Activated CD4-positive, alpha-beta T cell treated with anti-CD3 and anti-CD28 coated beads, Interleukin-2, amount 50 U/mL, for 16 hours (primary cell): ENCODE measurements at places on chromosomes 12 and 14.

DNA sequence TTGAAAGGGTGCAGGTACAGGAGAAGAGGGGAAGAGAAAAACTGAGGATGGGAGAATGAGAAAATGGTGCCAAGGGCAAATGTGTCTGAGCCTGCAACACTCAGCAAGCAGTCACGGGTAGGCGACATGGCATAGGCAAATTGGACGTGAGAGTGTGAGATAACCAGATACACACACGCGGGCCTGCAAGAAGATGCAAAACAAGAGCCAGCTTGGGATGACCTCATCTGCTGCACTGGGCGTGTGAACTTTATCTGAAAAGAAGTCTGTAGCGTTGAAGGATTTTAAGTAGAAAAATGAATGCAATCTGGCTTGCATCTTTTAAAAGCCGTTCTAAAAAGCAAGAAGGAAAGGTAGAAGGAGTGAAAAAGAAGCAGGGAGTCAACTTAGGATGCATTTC lies 160.4 kb downstream of the NTF3 start:
- DNase-seq = no peak

DNA sequence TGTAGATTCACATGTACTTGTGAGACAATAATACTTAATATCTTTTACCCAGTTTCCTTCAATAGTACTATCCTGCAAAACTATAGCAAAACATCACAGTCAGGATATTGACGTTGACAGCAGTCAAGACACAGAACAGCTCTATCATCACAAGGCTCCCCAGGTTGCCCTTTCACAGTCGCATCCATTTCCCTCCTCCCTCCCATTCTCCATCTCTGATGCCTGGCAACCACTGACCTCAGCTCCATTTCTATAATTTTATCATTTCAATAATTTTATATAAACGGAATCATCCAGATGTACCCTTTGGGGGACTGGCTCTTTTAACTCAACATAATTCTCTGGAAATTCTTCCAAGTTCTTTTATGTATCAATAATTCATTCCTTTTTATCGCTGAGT lies 81.5 kb downstream of the PLXNC1 start:
- no peak for DNase-seq

DNA sequence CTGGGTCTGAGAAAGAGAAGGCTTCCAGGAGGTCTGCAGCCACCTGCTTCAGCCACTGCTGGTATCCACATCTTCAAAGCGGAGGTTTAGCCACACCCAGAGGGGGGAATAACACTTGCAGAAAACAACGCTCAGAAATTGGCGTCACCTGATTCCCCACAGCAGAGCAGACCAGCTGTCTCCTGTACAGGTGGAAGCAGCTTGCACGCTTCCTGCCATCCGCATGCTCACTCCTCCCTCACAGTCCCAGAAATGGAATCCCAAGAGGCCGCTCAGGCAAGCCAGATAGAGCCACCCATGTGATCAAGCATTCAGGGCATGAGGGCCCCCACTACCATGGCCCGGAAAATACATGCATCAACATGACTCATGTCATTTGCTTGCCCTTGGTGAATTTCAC lies 112.2 kb upstream of the DIO3 start:
- no peak for DNase-seq

GRCh38 chr14:104855532-104856090 lies 9.5 kb upstream of the CEP170B start:
- no peak for DNase-seq

DNA sequence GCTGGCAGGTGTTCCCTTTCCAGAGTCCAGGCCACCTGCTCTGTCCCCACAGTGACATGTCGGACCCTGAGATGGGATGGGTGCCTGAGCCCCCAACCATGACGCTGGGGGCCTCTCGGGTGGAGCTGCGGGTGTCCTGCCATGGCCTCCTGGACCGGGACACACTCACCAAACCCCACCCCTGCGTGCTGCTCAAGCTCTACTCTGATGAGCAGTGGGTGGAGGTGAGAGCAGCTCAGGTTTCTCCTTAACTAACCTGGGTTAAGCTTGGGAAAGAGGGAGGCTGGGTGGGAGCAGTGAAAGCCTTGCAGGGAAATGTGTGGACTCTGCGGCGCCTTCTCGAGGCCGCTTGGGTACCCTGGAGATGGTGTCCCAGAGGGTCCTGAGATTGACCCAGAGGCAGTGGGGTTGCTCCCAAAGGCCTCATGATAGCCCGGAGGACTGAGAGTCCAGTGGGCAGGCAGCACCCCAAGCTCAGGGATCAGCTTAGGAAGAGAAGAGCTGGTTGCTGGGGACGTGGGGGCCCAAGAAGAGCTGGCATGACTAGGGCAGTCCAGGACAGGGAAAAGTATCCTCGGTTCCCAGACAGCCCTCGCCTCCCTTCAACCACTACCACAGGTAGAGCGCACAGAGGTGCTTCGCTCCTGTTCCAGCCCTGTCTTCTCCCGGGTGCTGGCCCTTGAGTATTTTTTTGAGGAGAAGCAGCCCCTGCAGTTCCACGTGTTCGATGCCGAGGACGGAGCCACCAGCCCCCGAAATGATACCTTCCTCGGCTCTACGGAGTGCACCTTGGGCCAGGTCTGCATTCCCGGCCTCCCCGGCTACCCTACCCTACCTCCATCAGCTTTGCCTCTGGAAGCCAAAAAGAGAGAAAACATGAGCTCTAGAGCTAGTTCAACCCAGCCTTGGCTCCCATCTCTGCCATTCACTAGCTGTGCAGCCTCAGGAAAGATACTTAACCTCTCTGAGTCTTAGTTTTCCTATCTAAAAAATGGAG lies 1.8 kb downstream of the CPNE6 start:
- no peak for DNase-seq

- DNase-seq = no peak
Observed at GRCh38 chr14:104473244-104473565, 106.4 kb upstream of the C14orf180 start.

DNA sequence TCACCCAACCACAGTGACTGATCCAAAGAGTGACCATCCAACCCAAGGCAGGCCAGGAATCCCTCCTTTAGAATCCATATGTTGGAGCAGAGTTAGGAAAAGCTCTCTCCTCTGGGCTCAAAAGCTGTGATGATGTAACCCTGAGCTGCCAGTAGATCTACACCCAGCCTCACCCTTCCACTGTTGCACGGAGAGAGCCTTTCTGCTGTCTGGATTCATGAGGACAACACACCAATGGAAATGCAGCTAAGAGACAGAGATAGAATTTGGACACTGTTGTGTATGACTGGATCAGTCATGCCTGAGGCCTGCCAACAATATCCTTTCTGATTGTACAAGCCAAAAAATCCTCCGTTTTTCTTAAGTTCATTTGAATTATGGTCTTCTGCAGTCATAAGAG lies 4.4 kb upstream of the OR6J1 start:
- no peak for DNase-seq

DNA sequence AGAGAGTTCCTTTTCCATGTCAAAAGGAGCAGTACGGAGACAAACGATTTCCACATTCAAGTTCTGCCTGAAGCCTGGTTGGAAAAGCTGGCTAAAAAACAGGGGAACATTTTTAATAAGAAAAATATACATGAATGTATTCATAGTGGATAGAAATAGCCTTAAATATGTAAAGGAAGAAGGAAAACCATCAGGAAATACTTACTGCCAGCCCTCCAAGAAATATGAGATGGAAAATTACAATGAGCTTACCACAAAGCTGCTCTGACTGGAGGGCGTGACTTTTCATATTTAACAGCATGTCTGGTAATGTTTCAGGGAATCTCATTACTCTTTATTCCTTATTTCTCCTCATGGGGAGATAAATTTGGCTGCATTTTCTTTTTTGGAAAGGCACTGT lies 75.9 kb upstream of the ZDHHC17 start:
- no peak for DNase-seq

DNA sequence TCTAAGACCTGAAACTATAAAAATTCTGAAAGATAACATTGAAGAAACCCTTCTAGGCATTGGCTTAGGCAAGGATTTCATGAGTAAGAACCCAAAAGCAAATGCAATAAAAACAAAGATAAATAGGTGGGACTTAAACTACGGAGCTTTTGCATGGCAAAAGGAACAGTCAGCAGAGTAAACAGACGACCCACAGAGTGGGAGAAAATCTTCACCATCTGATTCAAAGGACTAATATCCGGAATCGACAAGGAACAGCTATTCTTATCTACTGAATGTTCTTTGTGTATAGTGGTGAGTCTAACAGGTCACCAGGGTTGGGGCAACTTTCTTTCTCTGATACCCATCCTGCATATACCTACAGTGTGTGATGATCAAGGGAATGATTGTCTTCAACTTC lies 198.6 kb downstream of the CCDC91 start:
- DNase-seq = no peak

DNA sequence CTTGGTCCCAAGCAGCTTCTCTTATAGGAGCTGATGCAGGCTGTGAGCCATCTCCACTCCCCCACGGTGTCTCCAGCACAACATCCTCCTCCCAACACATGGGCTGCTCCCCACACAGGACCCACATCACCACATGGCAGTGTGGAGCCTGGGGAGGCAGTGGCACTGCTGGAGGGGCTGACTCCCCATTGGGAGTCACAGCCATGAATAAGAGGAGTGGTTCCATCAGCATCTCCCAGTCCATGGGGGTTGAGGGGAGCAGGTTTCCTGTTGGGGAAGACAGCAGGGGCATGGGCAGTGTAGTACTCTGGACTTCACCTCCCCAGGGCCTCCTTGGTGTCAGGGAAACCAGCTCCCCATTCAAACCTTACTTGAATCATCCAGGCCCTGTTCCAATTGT lies 40.5 kb upstream of the OXA1L start:
- DNase-seq = no peak

DNA sequence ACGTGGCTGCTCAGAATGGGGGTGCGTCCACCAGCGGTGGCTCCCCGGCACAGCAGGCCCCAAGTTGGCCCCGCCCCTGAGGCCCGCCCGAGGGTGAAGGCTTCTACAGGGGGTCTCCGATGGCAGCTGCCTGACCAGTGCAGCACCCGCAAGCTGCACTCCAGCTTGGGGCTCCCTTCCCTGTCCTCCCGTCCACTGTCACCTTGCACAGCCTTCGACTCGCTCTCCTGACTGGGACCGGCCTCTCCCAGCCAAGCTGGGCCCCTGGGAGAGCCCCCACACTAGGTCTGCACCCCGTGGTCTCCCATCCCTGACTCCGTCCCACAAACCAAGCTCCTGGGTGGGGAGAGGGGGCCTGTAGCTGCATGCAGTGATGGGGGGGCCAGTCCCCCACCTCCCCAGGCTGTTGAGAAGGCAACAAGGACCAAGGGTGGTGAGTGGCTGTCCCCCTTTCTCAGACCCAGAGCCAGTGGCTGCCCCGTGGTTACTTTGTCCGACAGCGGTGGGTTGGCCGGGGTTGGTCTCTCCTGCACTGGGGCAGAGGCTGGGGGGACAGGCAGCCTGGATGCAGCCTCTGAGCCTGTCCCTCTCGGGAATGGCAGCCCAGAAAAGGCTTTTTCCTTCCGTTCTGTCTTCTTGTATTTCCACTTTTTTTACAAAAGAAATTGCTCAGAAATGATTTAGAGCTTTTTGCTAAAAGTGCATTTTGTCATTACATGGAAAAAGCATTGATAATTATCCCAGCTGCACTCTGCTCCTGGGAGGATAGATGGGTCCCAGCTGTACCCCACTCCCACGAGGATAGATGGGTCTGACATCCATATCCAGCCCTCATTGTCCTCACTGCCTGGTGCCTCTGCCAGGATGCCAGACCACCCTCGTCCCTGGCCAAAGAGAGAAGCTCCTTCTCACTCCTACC lies 217.0 kb downstream of the KIF26A start:
- no peak for DNase-seq

DNA sequence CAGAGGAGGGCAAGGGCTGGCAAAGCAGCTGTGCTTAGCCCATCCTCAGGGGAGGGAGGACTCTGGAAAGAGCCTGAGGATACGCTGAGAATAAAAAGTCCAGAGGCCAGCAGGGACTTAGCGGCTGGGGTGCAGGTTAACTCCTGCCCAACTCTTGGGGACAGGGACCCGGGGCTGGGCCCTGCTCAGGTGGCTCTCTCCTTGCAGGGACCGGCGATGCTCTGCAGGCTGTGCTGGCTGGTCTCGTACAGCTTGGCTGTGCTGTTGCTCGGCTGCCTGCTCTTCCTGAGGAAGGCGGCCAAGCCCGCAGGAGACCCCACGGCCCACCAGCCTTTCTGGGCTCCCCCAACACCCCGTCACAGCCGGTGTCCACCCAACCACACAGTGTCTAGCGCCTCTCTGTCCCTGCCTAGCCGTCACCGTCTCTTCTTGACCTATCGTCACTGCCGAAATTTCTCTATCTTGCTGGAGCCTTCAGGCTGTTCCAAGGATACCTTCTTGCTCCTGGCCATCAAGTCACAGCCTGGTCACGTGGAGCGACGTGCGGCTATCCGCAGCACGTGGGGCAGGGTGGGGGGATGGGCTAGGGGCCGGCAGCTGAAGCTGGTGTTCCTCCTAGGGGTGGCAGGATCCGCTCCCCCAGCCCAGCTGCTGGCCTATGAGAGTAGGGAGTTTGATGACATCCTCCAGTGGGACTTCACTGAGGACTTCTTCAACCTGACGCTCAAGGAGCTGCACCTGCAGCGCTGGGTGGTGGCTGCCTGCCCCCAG lies 2.8 kb downstream of the B3GNT4 start:
- DNase-seq = no peak

GRCh38 chr12:66055837-66056319 lies 74.7 kb downstream of the LLPH start:
- DNase-seq = no peak

DNA sequence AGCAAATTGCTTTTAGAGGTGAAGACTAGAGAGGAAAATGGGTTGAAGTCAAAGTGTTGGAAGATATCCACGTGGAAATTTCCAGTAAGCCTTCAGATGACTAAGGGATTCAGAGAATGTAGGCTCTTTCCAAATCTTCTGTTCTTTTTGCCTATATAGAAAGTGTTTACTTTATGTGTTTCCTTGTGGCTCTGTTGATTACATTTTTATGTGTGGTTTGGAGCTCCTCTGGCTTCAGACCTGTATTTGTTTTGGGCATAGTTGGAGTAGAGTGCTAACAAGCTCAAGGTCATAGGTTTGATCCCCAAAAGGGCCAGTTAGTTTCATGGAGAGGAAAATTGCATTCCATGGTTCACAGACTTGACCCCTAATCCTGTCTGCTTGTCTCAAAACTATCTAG lies 91.9 kb downstream of the IGF1 start:
- DNase-seq = no peak

DNA sequence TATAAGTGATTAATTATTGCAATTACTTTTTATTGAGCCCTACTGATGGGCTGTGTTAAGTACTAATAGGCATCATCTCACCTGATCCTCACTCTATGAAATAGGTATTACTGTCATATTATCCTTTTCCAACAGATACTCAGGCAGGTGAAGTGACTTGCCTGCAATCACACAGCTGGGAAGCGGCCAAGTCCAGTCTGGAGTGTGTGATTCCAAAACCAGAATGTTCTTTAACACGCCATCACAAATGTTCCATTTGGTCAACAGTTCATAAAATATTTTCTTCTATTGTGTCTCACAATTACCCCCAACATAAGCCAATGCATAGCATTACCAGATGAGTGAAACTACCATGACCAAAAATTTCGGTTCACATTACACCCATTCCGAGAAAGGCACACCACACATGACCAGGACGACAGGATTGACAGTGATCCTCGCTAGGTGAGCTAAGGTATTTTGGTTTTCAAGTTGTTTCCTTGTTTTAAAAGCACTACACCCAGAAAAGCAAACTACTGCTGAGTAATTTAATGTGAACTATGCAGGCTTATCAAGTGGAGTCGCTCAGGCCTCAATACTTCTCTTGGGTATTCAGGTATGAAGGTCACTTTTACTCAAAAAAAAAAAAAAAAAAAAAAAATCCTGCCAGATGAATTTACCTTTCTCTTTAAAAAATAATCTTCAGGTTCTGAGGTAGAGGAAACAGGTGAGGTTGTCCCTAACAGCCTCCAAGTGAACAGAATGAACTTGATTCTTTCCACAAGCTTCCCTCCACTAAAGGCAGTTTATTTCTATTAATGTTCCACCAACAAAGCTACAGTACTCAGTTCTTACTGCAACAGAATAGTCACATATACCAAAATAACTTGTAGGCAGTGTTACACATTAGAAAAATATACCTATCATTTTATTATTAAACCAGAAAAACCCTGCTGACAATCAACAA lies 2.4 kb downstream of the VPS37B start:
- DNase-seq = no peak
